CD4-positive, alpha-beta T cell (primary cell): ENCODE measurements at places on chromosomes 1 and 21.

DNA sequence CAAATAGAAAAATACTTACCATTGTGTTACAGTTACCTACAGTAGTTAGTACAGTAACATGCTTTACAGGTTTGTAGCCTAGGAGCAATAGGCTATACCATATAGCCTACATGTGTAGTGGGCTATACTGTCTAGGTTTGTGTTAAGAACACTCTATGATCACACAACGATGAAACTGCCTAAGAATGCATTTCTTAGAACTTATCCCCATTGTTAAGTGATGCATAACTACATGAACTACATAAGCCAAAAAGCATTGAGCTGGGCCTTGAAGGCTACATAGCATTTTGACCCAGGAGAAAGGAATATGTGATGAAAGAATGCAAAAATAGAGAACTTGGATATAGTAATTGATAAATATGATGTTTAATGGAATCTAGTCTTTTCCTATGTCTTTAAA lies 46.4 kb upstream of the JUN start:
- no peak for DNase-seq

GRCh38 chr1:85280636-85281035 lies 4.2 kb upstream of the BCL10 start:
- DNase-seq = no peak

- no peak for DNase-seq
Observed at GRCh38 chr21:44461464-44462001, 6.2 kb downstream of the LRRC3 start.

DNA sequence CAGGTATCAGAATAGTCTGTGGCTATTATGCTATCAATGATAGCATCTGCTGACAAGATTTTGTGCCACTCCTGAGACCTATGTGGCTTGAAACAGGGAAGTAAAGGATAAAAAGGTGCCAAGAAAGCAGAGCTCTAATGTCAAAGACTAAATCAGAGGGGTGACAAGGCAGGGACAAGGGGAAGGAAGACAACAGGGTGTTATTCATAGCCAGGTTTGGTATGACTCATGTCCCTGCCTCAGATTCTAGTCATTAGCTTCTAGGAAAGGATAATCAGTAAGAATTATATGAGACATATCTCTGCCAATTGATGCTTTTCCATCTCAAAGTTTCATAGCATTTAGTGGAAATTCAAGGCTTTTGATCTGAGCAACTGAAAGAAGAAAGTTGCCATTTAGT lies 31.8 kb upstream of the PLD5 start:
- no peak for DNase-seq

- peak; percentile 70 for DNase-seq
Observed at GRCh38 chr1:1629430-1630190, 2.4 kb upstream of the MMP23B start.

- DNase-seq = no peak
Observed at GRCh38 chr1:156511644-156512043, 11.1 kb upstream of the MEF2D start.

GRCh38 chr1:153261281-153262069 lies 2.0 kb downstream of the LORICRIN start:
- DNase-seq = peak; percentile 33

DNA sequence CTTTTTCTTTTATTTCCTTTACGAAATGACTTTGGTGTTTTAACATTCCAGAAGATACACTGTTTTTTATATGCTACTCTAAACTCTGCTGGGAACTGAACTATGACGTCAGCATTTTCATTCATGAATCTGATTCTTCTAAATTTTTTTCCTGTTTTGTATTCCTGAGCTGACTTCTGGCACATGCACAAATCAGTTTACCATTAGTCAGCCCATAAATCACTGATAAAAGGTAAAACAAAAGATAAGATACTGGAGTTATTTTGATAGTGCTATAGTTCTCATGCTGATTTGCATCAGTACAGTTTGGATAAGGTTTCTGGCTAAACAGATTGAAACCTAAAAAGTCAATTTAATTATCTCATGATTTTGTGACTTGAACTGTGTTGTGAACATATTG lies 10.4 kb downstream of the CAMTA1 start:
- no peak for DNase-seq

- no peak for DNase-seq
Observed at GRCh38 chr21:33101300-33101911, 31.5 kb downstream of the OLIG1 start.

DNA sequence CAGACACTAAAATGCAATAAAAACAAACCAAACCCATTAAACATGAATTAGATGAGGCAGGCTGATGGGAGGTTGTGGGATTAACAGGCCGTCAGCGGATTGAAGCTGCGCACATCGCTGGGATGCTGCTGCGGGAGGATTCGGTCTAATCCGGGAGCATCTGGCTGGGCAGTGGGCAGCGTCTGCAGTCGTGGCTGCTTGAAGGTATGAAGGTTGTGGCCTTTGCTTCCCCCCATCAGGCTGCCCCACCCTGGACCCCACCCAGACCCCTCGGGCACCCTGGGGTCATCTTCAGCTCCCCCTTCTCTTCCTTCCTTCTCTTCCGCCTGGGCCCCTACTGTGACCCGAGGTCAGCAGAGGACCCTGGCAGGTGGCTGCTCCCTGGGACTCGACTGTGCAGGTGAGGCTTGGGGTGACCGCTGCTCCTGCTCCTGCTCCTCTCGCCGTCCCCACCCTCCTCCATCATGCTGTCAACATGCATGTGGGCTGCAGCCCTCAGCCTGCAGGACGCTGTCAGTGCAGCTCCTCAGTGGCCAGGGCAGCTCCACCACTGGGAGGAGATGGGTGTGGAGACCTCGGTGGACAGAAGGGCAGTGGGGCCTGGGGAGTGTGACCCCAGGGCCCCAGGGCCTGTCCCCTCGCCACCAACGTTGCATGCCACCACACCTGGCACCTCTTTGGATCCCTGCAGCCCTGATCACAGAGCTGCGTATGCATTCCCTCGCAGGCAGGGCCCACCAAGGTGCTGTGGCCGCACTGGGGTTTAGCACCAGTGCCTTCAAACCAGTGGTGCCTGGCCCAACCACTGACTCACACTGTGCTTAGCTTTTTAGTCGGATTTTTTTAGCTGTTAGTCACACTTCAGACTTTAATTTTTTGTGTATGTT lies 112.2 kb upstream of the COL6A1 start:
- no peak for DNase-seq

DNA sequence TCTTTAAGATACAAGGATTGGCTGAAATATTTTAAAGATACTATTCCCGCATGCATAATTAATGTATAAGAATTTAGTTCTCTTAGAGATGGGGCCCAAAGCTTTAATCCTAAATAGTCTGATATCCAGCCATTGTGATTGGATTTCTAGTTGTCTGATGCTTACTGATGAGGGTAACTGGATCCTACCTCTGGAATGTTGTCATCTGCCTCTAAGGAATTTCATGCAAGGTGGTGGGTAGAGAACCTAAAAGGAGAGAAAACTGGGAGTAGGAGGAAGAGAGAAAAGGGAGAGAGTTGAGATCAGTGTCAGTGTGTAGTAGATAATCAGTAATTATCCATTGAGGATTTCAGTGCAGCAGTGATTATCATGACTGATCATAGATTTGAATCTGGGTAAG lies 295.5 kb downstream of the KCNT2 start:
- no peak for DNase-seq

GRCh38 chr1:15734901-15735300 lies 1.2 kb upstream of the SLC25A34 start:
- DNase-seq = no peak

GRCh38 chr1:150516050-150516591 lies 569 bp downstream of the FALEC start:
- no peak for DNase-seq

- no peak for DNase-seq
Observed at GRCh38 chr21:14712121-14712715, 166.1 kb upstream of the SAMSN1 start.

DNA sequence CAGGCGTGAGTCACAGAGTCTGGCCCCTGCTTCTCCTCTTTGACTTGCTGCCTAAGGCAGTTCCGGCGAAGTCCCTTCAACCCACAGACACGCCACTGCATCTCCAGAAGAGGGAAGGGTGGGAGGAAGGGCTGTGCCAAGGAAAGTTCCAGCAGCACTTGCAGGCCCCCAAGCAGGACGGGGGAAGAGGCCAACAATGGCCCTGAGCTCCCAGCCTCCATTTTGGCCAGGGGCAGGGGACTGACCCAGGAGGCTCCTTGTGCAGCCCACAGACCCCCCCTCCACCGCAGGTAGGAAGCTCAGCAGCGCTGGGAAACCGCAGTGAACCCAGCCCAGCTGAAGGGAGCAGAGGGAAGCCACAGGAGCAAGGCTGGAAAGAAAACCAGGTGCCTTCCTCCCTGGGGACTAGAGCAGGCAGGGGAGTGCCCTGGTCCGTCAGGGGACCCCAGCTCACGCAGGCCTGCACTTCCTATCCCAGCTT lies 35.4 kb downstream of the ACOT7 start:
- peak; percentile 20 for DNase-seq

GRCh38 chr1:223048026-223048425 lies 95.0 kb downstream of the TLR5 start:
- DNase-seq = no peak

DNA sequence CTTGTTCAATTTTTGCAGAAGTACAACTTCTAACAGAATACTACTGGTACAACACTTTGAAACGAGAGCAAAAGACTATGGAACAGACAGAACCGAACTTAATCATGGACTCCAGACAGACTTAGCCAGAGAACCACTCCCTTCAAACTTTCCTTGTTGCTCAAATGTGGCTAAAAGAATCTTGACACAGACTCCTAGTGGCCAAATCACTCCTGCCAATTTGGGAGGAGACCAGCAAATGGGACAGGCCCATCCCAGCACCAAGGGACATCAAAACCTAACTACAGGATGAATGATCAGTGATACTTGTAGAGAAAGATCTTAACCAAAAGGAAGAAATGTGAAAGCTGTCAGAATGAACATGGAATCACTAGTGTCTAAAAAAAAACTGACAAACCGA lies 154.0 kb downstream of the MATN1 start:
- DNase-seq = no peak

GRCh38 chr1:109482242-109482641 lies 1.5 kb upstream of the ATXN7L2 start:
- no peak for DNase-seq

- no peak for DNase-seq
Observed at GRCh38 chr1:215005078-215005477, 77.5 kb upstream of the KCNK2 start.

GRCh38 chr21:17987382-17988101 lies 168.4 kb upstream of the C21orf91 start:
- no peak for DNase-seq

DNA sequence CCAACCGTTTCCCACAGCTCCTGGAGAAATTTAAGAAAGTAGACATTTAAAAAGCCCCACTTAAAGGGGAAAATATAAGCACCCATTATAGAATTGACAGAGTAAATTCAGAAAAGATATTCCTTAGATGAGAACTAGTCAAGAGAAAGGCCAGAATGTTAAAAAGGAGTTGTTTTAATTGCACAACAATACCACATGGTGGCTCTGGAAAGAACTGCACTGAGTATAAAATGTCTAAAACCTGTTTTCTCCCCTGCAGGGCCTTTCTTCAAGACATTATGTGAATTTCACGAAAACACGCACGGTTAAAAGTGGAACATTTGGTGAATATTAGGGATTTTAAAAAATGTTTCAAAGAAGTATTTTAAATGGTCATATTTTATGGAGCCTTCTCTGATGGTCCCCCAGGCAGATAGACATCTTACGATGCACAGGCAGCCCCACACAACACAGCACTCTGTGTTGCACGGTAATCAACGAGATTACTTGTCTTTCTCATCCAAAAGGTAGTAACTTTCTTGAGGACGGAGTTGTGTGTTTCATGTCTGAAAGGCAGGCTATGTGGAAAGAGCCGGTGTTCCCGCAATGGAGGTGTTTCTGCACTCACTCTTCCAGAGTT lies 101.9 kb downstream of the PRRX1 start:
- no peak for DNase-seq

- DNase-seq = no peak
Observed at GRCh38 chr1:100943533-100943932, 47.6 kb downstream of the SLC30A7 start.

GRCh38 chr1:33181921-33182341 lies at the start of gene TRIM62:
Gene TRIM62 (minus strand): TSS chr1:33182043. CDS start chr1:33181432, 611 bp downstream.
- peak; percentile 67 for DNase-seq

GRCh38 chr1:149844650-149845255 lies 54.6 kb upstream of the BOLA1 start:
- no peak for DNase-seq

DNA sequence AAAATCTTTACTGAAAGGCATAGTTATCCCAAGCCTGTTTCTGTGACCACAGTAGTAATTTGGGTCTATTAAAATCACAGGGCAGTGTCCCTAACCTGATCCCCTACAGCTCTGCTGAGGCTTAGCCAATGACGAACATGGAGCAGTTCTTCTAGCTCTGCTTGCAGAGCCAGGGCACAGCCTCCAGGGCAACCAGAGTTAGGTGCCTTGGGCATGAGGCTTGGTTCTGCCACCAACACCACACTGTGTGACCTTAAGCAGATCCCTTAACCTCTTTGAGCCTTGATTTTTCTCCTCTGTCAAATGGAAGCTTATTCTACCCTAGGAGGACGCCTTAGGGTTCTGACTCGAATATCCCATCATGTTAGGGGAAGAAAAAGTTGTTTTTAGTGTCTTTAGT lies 86.7 kb upstream of the TLR5 start:
- peak; percentile 12 for DNase-seq
